ENCODE measurements at places on chromosomes 13 and 19. TPM values are rescaled to one million over a fixed set of nuclear protein-coding genes. Genes with fewer than 3 reads are reported as not detected.

The KIR2DL3 gene
- total RNA-seq: not detected

The PSG4 gene
- not detected for total RNA-seq

The NKG7 gene
- 6.7 TPM for total RNA-seq

The CRB3 gene
- total RNA-seq: not detected

The NANOS3 gene
- 1.0 TPM for total RNA-seq

The NAA16 gene
- total RNA-seq: 24.7 TPM

The SULT2A1 gene
- total RNA-seq: not detected

The CYP2F1 gene
- not detected for total RNA-seq

The C1QTNF9B gene
- total RNA-seq: not detected

DNA sequence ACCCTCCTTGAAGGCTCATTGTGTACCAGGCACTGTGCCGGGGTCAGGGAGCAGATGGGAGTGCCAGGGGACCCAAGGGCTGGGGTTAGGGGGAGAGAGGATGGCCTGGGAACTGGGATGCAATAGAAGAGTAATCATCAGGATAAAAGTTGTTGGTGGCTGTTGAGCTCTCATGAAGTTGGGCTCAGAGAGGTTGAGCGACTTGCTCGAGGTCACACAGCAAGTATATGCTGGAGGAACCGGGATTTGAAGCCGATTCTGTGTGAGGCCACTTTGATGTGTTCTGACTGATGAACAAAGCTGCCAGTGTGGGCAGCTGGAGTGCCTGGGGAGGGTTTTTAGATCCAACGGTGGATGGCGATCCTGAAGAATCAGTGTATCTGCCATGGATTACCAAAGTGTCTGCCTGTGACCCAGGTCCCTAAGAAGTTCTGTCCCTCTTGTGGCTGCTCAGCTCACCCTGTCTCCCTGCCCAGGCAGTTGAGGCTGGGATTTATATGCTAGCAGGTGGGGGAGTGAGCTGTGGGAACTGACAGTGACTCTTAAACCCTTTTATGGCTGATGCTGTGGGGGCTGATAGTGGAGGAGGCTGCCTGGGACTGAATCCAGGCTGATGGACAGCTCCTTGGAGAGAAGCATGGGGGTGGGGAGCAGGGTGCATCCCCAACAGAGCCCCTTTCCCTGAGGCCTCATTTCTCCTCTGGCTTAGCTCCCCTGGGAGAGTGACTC lies 8.3 kb downstream of the ARHGEF18 start:
- no peaks in the 10 kb centered on the region for H3K36me3 ChIP-seq
- no peaks in the 10 kb centered on the region for H3K4me1 ChIP-seq
- no peak for DNase-seq
- no peak overlapping the region for H3K4me3 ChIP-seq
- no peak overlapping the region for H3K27ac ChIP-seq

DNA sequence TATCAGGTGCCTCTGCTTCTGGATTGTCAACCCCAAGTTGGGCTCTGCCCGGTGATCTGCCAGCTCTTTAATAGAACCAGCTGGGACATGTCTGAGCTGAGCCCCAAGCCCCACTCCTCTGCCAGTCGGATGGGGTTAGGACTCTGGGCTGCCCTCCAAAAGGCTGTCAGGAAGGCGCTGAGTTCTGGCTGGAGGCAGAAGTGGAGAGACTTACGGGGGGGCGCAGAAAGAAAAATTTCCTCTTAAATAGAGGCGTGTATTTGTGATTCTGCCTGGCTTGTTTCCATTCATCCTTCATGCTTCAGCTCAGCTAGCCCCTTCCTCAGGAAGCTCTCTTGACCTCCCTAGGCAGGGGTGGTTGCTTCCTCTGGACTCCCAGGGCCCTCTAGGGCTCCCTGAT lies 985 bp upstream of the KCNK6 start:
- no peaks in the 10 kb centered on the region for H3K4me1 ChIP-seq
- no peaks in the 10 kb centered on the region for H3K27me3 ChIP-seq
- H3K4me3 ChIP-seq: no peak overlapping the region
- H3K27ac ChIP-seq: peak overlapping the region; percentile 45
- no peaks in the 10 kb centered on the region for H3K36me3 ChIP-seq
- DNase-seq: no peak

GRCh38 chr19:16374436-16374835 lies 49.8 kb downstream of the KLF2 start:
- H3K4me3 ChIP-seq: no peak overlapping the region
- no peaks in the 10 kb centered on the region for H3K27me3 ChIP-seq
- H3K4me1 ChIP-seq: no peaks in the 10 kb centered on the region
- H3K36me3 ChIP-seq: no peaks in the 10 kb centered on the region

- no peaks in the 10 kb centered on the region for H3K4me1 ChIP-seq
- H3K36me3 ChIP-seq: no peaks in the 10 kb centered on the region
- H3K27me3 ChIP-seq: no peaks in the 10 kb centered on the region
- no peak overlapping the region for H3K27ac ChIP-seq
- no peak overlapping the region for H3K4me3 ChIP-seq
Observed at GRCh38 chr13:45718992-45719391, 16.9 kb downstream of the CBY2 start.

GRCh38 chr13:83879431-83880171 lies 2.7 kb downstream of the SLITRK1 start:
- H3K4me1 ChIP-seq: peaks cover 2% of the 10 kb centered on the region
- no peak overlapping the region for H3K27ac ChIP-seq
- H3K36me3 ChIP-seq: no peaks in the 10 kb centered on the region
- H3K4me3 ChIP-seq: peak overlapping the region; percentile 30
- no peak for DNase-seq
- no peaks in the 10 kb centered on the region for H3K27me3 ChIP-seq

GRCh38 chr13:30154931-30155330 lies 152.4 kb downstream of the KATNAL1 start:
- no peaks in the 10 kb centered on the region for H3K27me3 ChIP-seq
- H3K4me1 ChIP-seq: no peaks in the 10 kb centered on the region

DNA sequence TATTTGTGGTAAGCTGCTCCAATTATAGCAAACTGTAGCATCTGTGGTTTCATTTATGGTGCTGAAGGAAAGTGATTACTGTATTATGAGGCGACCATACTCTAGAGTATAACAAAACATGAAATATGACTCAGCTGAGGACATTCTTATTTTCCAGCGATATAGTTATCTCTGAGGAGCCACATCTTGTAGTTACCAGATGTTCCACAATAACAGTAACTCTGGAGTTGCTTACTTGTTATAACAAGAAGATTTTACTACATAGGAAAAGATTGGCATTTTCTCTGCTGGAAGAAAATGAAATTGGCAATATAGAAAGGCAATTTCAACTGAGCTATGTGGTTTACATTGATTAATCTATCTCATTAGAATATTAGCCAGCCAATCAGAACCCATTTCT lies 1634.2 kb downstream of the PCDH9 start:
- no peaks in the 10 kb centered on the region for H3K4me1 ChIP-seq
- H3K27ac ChIP-seq: no peak overlapping the region
- no peak overlapping the region for H3K4me3 ChIP-seq
- DNase-seq: no peak
- H3K36me3 ChIP-seq: no peaks in the 10 kb centered on the region

- H3K4me1 ChIP-seq: no peaks in the 10 kb centered on the region
- H3K27me3 ChIP-seq: no peaks in the 10 kb centered on the region
- no peaks in the 10 kb centered on the region for H3K36me3 ChIP-seq
- no peak for DNase-seq
- no peak overlapping the region for H3K4me3 ChIP-seq
- H3K27ac ChIP-seq: no peak overlapping the region
Observed at GRCh38 chr13:30148171-30148754, 159.1 kb downstream of the KATNAL1 start.

DNA sequence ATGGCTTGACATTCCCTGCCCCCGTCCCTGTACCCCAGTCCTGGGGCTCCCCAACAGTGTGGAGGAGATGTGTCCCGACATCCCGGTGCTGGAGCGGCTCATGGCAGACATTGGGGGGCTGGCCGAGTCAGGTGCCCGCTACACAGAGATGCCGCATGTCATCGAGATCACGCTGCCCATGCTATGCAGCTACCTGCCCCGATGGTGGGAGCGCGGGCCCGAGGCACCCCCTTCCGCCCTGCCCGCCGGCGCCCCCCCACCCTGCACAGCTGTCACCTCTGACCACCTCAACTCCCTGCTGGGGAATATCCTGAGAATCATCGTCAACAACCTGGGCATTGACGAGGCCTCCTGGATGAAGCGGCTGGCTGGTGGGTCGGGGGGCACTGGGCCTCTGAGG lies 83.8 kb downstream of the RYR1 start:
- no peaks in the 10 kb centered on the region for H3K4me1 ChIP-seq
- H3K4me3 ChIP-seq: no peak overlapping the region
- no peaks in the 10 kb centered on the region for H3K27me3 ChIP-seq

DNA sequence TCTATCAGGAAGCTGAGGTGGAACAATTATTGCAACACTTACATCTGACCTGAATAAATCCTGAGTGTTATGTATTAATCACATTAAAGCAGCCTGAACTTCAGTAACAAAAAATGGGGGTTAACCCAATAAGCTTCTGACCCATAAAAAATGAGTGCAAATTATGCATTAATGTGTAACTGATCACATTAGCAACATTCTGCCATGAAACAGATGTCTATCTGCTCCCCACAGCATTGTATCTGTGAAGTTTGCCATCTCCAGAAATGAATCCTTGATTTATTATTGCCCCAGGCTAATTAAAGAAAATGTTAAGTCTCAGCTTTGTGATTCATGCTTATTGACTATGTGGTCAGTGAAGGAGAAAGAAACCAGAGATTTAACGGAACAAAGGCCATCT lies 304.9 kb downstream of the PCDH20 start:
- DNase-seq: no peak
- no peaks in the 10 kb centered on the region for H3K27me3 ChIP-seq
- no peaks in the 10 kb centered on the region for H3K4me1 ChIP-seq
- H3K27ac ChIP-seq: no peak overlapping the region

- DNase-seq: no peak
- H3K36me3 ChIP-seq: no peaks in the 10 kb centered on the region
- H3K4me3 ChIP-seq: no peak overlapping the region
- H3K27me3 ChIP-seq: no peaks in the 10 kb centered on the region
Observed at GRCh38 chr19:6616011-6616410, 25.1 kb upstream of the CD70 start.

GRCh38 chr19:5822181-5822844 lies 17.2 kb downstream of the FUT6 start:
- no peaks in the 10 kb centered on the region for H3K27me3 ChIP-seq
- no peak for DNase-seq
- no peaks in the 10 kb centered on the region for H3K4me1 ChIP-seq
- no peak overlapping the region for H3K4me3 ChIP-seq
- H3K27ac ChIP-seq: no peak overlapping the region
- H3K36me3 ChIP-seq: no peaks in the 10 kb centered on the region

DNA sequence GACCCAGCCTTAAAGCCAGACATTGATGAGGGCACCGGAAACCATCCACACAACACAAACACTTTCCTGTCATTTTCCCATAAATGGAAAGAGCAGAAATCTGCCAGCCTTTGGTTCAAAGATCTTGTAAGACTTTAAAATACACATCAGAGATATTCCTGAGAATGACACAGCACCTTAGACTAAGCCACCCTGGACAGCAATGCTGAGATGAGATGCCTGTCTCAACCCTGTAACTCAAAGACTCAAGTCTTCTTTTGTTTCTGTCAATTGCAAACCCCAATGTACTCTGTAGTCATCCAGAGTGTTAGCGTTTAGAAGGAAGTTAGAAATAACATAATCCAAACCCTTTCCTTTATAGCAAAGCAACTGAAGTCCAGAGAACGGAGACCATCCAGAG lies 119.2 kb downstream of the CCNA1 start:
- no peak for DNase-seq
- no peak overlapping the region for H3K4me3 ChIP-seq
- H3K36me3 ChIP-seq: no peaks in the 10 kb centered on the region
- H3K27ac ChIP-seq: no peak overlapping the region
- no peaks in the 10 kb centered on the region for H3K4me1 ChIP-seq

- H3K27me3 ChIP-seq: no peaks in the 10 kb centered on the region
- H3K4me3 ChIP-seq: no peak overlapping the region
- H3K4me1 ChIP-seq: no peaks in the 10 kb centered on the region
- no peaks in the 10 kb centered on the region for H3K36me3 ChIP-seq
Observed at GRCh38 chr19:1647501-1648458, 4.6 kb downstream of the TCF3 start.

DNA sequence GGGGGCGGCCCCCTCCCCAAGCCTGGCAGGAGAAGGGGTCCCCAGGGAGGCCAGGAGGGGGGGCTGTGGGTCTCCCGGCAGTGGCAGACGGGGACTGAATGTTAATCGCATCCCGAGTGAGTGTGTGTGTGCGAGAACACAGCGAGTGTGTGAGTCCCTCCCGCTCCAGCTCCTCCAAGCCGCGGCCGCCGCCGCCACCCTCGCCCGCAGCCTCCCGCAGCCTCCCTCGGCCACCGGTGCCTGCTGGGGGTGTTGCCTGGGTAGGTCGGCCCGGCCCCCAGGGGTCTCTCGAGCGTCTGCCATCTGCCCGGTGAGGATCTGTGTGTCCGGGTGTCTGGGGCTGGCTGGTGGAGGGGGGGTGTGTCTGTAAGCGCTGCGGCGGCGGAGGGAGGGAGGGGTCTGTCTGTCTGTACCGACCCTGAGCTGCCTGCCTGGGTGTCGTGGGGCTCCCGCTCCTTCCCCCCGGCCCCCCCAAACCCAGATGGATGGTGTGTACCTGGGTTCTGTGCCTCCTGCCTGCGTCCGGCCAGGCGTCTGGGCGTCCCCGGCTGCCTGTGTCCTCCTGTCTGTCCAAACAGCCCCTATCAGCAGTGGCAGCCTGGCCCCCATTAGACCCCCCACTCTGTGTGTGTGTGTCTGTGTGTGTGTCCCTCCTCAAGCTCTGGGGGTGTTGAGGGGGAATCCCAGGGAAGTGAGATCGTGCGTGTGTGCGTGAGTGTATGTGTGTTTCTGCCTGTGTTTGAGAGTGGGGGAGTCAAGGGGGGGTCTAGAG lies at the start of gene GRIN2D:
Gene GRIN2D, plus strand, starts transcription at position 110 of the 772 bp plus-strand sequence. CDS start 4,725 bp downstream, outside the sequence.
- H3K27ac ChIP-seq: no peak within 1 kb of the TSS
- H3K27me3 ChIP-seq: no peaks in the 10 kb centered on the region

DNA sequence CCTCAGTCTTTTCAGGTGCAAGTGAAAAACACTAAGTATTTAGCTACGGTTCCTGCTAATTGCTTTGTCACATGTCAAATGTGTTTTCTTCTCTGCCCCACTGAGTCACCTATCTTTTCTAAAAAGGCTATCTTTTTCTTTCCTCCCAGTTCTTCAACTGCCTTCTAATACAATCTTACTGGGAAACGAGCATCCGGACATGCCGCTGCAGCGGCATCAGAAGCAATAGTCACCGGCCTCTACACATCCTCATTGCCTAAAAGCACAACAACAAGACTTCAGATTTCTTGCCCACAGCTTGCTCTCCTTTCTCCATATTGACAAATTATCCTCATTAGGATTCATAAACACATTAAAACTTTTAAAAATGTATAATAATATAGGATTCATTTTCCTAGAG lies 1.2 kb downstream of the PCDH9 start:
- peaks cover 6% of the 10 kb centered on the region for H3K4me1 ChIP-seq
- H3K4me3 ChIP-seq: peak overlapping the region; percentile 68
- no peaks in the 10 kb centered on the region for H3K27me3 ChIP-seq
- H3K36me3 ChIP-seq: no peaks in the 10 kb centered on the region
- H3K27ac ChIP-seq: no peak overlapping the region
- DNase-seq: peak; percentile 62

All from aorta (tissue), 5 donors.